Stimulated activated CD8-positive, alpha-beta memory T cell treated with anti-CD3 and anti-CD28 coated beads, Interleukin-4, amount 100 ng/mL, for 1 hour (primary cell): ENCODE measurements at places on chromosomes 16 and 17.

GRCh38 chr16:89924297-89924924 is 1.3 kb downstream of the TUBB3 start:
- DNase-seq, result no peak

- no peak for DNase-seq
Measured at GRCh38 chr16:23424292-23424958, 28.6 kb downstream of the COG7 start.

DNA sequence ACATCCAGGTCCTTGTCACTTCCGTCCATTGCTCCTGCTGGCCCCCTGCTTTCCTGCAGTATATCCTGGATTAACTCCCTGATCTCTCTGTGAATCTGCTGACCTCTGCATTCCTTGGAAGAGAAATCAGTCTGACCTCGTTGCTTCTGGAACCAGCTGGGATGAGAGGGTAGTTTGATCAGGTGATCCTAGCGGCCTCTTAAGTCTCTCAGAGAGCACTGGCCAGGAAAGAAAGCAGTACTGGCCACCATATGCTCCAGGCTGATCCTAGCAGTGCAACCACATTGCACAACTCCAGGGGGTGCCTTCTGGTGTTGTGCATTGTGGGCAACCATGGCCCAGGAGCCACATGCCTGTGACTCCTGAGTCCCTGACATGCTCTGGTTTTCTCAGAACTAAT is 79.2 kb downstream of the ARHGAP23 start:
- no peak for DNase-seq

DNA sequence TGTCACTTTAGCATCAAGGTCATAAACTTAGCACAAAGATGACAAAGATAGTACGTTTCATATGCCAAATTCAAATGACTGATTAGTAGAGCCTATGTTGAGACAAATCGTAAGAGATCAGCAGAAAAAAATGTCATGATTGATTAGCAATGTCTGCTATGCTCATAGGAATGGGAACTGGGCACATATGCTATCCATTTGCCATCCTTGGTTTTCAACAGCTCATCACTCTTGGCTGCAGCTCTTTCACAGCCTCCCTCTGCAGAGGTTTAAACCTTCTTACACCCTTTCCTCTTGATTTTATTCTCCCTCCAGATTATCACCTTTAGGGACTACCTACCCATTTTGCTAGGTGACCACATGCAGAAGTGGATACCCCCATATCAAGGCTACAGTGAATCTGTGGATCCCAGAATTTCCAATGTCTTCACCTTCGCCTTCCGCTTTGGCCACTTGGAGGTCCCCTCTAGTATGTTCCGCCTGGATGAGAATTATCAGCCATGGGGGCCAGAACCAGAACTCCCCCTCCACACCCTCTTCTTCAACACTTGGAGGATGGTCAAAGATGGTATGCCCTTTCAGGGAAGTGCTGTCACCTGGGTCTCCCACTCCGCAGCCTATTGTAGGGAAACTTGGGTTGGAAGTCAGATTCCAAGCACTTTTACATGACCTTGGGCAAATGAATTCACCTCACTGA is 16.2 kb downstream of the MPO start:
- DNase-seq, result no peak

GRCh38 chr16:12708266-12708665 is 95.4 kb downstream of the CPPED1 start:
- DNase-seq, result no peak

GRCh38 chr16:54385141-54385540 is 98.6 kb upstream of the IRX3 start:
- DNase-seq, result no peak

DNA sequence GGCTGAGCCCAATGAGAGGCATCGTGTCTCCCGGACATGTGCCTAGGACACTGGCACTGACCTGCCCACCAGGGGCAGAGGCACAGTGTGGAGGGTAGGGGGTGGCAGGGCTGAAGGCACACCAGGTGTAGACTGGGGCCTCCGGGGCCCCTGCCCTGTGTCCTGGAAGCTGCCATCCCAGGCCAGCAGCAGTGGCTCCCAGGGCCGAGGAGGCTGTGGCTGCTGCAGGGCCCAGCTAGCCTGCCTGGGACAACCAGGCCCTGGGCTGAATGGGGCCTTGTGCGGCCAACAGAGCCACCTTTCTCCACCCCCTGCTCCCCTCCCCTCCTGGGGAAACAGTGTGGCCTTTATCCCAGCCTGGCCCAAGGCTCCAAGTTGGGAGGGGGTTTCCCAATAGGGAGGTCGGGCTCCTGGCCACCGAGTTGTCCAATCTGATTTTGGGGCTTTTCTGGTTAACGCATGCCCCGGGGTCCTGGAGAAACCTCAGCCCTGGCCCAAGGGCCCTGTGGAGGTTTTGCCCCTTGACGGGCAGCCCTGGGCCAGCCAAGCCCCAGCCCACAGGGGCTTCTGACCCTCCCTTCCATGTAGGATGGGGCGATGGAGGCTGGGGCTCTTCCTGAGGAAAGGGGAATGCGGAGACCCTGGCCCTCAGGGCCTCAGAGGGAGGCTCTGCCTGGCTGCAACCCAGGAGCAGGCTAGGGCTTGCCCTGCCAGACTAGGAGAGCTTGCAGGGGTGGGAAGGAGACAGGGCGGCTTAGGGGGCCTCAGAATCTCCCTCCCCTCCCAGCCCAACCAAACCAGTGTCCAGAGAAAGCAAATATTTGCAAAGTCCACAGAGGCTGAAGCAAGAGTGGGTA is 4.2 kb downstream of the MTSS2 start:
- DNase-seq, result no peak

GRCh38 chr17:41620583-41621434 is 3.6 kb downstream of the KRT17 start:
- DNase-seq, result no peak

DNA sequence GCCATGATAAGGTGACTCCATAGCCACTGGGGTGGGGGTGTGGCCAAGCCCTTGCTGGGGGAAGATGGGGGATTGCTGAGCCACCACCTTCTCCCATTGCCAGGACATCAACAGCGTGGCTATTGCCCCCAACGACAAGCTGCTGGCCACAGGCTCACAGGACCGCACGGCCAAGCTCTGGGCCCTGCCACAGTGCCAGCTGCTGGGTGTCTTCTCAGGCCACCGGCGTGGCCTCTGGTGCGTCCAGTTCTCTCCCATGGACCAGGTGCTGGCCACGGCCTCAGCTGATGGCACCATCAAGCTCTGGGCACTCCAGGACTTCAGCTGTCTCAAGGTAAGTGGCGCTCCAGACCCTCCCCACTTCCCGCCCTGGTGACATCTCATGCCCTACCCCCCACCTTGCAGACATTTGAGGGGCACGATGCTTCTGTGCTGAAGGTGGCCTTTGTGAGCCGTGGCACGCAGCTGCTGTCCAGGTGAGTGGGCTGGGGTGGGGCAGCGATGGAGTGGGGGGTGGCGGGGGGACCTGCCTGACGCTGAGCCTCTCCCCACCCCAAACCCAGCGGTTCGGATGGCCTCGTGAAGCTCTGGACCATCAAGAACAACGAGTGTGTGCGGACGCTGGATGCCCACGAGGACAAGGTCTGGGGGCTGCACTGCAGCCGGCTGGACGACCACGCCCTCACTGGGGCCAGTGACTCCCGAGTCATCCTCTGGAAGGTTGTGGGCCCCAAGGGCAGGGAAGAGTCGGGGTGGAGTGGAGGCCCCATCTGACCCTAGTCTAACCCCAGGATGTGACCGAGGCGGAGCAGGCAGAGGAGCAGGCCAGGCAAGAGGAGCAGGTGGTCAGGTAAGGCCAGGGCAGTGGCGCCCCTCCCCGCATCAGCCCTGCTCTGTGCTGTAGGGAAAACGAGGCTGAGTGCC is 4.1 kb downstream of the NOXO1 start:
- DNase-seq, result no peak

GRCh38 chr17:59893676-59894100 is 767 bp downstream of the RPS6KB1 start:
- no peak for DNase-seq

DNA sequence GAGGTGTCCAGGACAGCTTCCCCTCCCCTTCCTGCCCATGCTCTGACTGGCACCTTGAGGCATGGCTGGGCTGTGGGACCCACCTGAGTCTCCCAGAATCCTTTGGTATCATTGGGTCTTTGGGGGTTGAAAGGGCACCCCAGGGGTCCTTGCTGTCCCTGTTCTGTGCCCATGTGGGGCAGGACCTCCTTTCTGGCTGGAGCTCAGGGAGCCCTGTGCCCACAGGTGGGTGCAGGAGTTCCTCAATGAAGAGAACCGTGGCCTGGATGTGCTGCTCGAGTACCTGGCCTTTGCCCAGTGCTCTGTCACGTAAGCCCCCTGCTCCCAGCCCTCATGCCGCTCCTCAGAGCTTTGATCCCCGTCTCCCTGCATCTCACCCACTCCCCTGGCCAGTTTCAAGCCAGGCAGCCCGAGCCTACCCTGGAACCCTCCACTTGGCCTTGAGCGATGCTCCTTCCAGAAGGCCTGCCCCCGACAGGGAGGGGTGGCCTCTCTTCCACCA is 11.8 kb downstream of the FMNL1 start:
- DNase-seq, result no peak

GRCh38 chr16:71474864-71475263 is 12.8 kb upstream of the ZNF23 start:
- no peak for DNase-seq

DNA sequence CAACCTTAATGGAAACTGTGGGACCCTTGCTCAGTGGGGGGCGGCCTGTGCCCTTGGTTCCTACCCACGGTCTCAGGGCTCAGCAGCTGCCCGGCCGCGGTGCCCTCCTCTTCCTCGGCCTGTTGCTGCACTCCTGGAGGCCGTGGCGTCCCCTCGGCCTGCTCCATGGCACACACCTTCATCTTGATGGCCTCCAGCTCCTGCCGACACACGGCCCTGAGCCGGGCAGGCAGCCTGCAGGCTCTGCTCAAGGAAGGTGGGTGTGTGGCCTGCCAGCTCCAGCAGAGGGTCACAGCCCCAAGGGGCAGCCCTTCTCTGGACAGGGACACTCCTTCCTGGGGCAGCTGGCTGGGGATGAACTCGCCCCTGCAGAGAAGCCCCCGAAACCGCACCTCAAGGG is 718 bp downstream of the PABPN1L start:
- DNase-seq, result no peak

GRCh38 chr16:21321736-21322135 is 43.6 kb upstream of the CRYM start:
- no peak for DNase-seq

DNA sequence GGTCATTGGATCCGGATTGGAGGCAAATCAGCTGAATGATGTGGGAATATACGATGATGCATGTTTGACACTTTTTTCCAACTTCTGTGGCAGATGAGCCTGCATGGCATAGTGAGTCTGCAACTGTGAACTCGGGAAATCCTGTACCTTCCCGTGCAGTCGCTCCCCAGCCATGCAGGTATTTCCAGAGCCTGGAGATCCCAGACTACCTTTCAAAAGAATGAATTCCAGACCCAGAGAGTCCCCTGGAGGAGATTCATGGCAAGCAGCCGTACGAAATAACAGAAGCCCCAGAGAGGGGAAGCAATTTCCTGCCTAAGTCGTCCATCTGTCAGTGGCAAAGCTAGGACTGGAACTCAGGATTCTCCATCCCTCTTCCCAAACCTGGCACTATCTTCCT is 75.7 kb upstream of the FAM20A start:
- no peak for DNase-seq
